ENCODE measurements at places on chromosomes 6 and 20.

DNA sequence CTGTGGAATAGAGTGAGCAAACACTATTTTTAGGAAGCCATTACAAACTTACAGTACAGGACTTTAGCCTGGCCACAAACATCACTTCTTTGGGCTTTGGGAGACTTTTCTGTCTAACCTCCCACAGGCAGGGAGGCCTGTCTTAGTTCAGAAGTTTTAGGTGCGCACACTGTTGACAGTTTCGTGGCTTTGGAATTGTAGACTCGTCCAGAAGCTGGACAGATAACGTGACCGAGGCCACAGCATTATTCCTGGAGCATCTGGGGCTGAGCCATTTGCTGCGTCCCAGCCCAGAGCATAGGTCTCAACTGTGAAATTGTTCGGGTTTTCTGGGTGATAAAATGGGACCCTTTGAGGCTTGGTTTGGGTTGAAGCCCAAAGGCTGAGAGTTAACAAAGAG is 53.8 kb downstream of the NDUFAF5 start:
- DNase-seq = no peak

- DNase-seq = no peak
These were observed 138.4 kb downstream of the ELOVL4 start for GRCh38 chr6:79808921-79809320.

- no peak for DNase-seq
These were observed 259.3 kb downstream of the KIF16B start for GRCh38 chr20:16313917-16314316.

- DNase-seq = no peak
These were observed 149.7 kb downstream of the PLCB4 start for GRCh38 chr20:9218531-9218961.

GRCh38 chr20:59145247-59145923 is 18.2 kb upstream of the ZNF831 start:
- no peak for DNase-seq

DNA sequence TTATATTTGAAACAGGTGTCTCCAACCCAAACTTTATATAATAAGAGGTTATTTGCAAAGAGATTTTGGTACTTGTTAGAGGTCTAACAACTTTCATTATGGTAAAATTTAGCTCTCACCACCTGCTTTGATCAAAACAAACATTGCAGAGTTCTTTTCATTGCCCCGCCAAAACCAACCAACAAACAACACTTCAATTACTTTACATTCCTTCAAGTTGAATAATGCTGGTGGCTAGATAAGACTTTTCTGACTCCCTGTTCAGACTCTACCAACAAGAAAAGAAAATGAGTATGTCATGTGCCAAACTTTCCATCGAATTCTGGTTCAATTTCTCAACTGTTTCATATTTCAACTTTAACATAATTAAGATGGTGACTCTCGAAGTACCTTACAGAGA is 311.1 kb downstream of the ADGRG6 start:
- DNase-seq = no peak

All from GDM1 (cell line).